AG04449 (cell line): ENCODE measurements at places on chromosomes 3 and 15.

GRCh38 chr3:86923071-86923491, 67.9 kb downstream of the VGLL3 start:
- DNase-seq, result no peak

GRCh38 chr3:170907637-170908234, 701 bp downstream of the EIF5A2 start:
- DNase-seq, result no peak

- peak; percentile 73 for DNase-seq
These were observed 45.7 kb downstream of the B3GNT5 start for GRCh38 chr3:183298701-183299153.

DNA sequence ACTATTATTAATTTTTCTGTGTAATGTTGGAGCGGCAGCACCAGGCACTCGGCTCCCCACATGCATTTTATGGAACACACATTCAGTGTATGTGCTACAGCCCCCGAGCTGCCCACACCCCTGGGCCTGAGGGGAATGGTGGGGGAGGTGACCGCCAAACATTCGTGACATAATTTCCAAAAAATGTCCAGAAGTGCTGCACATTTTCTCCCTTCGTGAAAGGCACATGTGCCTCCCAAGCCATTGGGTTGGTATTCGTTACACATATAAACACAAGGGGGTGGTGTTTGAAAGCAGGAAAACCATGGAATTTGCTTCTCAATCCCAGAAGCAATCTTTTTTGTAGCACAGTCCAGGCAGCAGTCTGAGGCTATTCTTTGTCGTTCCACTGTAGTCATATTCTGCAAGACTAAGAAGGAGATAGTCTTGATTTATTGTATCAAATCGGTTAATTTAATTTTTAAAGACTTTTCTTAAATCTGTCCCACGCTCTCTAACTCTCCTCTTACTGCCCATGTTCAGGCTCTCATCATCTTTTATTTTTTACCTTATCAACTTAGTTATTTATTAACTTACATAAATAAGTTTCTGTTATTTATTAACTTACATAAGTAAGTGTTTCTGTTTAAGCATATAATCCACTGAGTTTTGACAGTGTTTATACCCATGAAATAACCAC, 39.2 kb upstream of the POLR2M start:
- peak; percentile 21 for DNase-seq

- no peak for DNase-seq
These were observed 38.8 kb downstream of the SMAD6 start for GRCh38 chr15:66740802-66741201.

DNA sequence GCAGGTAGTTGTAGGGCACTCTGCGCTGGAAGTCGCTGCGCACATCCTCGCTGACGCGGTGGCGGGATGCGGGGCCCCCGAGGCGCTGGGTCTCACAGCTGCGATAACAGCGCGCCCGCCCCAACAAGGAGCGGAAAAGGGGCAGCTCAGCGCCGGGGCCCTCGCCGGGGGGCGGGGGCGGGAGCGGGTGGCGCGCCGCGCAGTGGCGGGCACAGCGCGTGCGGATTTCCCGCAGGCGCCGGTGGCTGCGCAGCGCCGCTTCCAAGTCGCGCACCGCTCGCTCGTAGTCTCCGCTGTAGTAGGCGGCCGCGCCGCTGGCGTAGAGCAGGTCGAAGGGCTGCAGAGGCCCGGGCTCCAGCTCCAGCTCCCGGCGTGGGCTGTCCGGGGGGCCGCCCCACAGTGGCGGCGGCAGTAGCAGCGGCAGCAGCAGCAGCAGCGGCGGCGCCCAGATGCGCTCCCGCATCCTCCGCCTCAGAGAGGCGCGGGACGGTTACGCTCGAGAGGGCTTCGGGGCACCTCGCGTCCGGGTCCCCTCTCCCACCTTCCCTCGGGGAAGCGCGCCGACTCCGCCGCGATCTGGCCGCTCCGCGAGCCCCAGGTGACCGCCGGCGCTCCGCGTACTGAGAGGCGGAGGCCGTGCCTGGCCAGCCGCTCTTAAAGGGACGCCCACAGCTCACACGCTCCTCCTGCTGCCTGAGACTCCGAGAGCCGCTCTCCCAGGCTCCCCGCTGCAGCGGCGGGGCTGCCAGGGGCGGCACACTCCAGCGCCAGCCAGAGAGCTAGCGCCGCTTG, at the start of gene P3H2:
TSS of gene P3H2 (minus strand) at position 629 of the 792 bp plus-strand sequence. CDS start at position 463, 166 bp downstream.
- no peak for DNase-seq

DNA sequence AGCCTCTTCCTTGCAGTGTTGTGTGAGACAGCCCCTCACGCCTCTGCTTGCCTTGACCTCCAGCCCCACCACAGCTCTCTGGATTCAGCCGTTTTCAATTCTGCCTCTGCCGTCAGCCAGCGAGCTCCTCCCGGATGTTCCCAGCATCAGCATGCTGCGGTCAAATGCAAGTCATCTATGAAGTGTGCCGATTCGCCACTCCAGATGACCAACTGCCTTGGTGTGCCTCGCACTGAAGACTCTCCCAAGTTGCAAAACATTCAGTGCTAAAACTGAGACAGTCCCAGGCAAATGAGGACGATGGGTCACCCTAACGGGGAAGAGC, 30.6 kb upstream of the RASA2 start:
- DNase-seq, result peak; percentile 91

DNA sequence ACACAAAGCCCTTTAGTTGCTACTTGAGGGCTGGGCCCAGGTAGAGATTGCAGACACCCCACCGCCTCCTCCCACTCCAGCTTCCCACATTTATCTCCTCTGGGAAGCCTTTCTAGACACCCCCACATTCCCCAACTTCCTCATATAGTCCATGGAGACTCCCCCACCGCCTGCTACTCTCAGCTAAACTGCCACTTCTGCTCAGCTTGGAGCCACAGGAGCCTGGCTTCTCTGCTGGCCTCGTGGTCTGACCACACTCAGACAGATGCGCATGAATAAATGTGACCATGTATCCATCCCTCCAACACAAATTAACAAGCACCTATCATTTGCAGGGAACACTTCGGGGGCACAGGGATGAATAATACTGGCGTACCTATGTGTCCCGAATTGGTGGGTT, 10.5 kb upstream of the ACSBG1 start:
- no peak for DNase-seq

- no peak for DNase-seq
These were observed 223.4 kb downstream of the NR2F2 start for GRCh38 chr15:96553931-96554330.

DNA sequence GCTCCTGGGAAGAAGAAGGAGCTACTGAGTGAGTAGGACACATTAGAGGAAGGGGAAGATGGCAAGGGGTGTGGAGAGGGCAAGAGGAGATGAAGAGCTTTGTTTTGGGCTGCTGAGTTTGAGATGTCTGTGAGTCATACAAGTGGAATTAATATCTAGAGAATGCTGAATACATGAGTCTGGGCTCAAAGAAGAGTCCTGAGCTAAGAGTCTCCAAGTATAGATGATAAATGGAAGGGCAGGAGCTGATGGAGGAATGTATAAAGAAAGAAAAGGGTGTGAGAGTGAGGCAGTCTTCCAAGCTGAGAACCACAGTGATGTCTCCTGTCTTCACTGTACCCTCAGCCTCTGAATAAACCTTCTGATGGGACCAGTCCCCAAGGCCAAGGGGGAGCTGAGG, 205.5 kb upstream of the MRPL3 start:
- no peak for DNase-seq

DNA sequence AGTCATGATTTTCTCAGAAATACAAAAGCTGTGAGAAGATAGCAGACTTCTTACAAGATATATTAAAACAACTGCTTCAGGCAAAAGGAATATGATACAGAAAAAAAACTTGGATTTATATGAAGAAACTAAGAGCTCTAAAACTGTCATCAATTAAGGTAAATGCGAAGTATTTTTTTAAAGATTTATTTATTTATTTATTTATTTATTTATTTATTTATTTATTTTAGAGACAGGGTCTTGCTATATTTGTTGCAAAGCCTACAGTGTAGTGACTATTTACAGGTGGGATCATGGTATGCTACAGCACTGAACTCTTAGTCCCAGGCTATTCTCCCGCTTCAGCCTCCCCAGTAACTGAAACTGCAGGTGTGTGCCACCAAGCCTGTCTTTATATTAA, 274.3 kb upstream of the BCHE start:
- no peak for DNase-seq

GRCh38 chr3:185176750-185177359, 24.0 kb upstream of the C3orf70 start:
- DNase-seq, result no peak

GRCh38 chr3:194367992-194368841, 1.3 kb downstream of the LRRC15 start:
- DNase-seq, result no peak

DNA sequence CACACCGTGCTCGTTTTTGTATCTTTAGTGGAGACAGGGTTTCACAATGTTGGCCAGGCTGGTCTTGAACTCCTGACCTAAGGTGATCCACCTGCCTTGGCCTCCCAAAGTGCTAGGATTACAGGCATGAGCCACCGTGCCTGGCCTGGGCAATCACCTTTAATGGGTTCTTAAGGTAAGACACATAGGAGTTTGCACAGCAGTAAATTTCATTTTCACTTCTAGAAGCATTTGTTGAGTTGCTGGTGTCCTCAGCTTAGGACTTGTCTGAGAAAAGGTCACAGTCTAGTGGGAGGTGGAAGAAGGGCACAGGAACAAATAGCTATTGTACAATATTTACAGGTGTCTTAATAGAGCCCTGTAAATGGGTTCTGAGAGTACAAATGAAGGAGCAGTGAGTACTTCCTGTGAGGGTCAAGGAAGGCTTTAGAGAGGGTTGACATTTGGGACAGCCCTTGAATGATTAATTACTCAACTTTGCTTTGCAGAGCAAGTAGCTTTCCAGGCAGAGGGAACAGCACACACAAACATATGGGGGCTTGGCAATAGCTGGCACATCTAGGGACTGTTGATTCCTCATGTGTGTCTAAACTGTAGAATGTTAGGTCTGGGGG, 8.7 kb upstream of the ETV5 start:
- DNase-seq, result no peak

- no peak for DNase-seq
These were observed 22.9 kb upstream of the HRH1 start for GRCh38 chr3:11131371-11131770.

GRCh38 chr15:48527517-48527916, 118.0 kb downstream of the FBN1 start:
- no peak for DNase-seq

GRCh38 chr3:98647197-98647596, 53.8 kb upstream of the CPOX start:
- DNase-seq, result peak; percentile 16

- no peak for DNase-seq
These were observed 101.9 kb downstream of the SERPINI1 start for GRCh38 chr3:167837466-167837865.

DNA sequence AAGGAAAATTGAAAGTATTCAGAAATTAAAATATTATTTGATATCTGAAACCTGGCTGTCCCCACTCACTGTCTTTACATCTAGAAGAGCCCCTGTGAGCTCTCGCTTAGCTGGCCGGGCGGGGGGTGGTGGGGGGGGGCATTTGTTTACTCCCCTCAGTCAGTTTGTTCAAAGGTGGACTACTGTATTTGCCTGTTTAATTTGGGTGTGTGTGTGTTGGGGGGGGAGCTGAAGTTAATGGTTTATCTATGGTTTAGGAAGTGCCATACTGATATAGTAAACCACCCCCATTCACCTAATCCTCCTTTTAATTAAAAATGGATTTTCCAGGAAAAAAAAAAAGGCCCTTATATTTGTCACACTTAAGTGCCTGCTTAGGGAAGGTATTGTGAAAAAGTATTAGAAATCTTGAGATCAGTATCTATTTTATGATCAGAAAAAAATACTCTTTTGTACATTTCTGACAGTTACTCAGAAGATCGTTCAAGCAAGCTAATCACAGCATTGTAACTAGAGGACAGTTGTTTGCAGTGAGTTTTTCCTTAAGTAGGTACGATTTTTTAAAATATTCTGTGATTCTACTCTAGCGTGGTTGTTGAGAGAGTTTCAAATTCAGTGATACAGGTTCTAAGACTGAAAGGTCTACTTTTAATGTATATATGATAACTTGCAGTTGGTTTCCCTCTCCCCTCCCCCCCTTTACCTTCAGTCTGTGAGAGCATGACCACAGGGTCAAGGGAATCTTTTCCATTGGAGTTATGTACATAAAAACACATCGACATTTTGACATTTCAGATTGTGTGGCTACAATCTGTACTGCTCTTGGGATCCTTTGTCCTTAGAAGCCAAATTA, 8.5 kb downstream of the NR2F2 start:
- DNase-seq, result no peak

DNA sequence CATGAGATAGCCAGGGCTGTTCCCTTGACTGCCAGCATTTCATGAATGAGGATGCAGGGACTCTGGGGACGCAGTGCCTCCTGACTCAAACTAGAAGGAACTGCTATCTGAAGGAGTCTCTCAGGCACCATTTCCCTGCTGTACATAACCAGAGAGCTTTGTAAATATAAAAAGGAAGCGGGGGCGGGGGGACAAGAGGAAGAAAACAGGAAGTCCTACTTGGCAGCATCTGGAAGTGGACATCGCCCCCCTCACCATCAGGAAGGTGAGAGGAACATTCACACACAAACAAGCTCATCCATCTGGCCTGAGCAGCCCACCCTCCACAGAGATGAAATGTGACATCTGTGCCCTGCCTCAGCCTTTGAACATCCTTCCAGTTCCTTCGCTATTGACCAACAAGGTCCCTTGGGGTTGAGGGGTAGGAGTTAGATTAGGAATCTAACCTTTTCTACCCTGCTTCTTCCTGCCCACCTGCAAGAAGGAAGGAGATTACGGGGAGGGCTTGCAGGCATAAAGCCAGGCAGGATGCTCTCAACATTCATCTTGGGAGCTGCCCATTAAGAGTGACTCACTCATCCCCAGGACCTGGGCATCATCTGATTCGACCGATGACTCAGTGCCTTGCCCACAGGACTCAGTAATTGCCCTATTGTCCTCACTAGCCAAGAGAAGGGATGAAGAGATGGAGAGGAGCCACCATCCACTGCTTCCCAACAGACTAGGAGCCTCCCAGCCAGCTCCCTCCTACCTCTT, 31.9 kb downstream of the SH3BP5 start:
- DNase-seq, result no peak

DNA sequence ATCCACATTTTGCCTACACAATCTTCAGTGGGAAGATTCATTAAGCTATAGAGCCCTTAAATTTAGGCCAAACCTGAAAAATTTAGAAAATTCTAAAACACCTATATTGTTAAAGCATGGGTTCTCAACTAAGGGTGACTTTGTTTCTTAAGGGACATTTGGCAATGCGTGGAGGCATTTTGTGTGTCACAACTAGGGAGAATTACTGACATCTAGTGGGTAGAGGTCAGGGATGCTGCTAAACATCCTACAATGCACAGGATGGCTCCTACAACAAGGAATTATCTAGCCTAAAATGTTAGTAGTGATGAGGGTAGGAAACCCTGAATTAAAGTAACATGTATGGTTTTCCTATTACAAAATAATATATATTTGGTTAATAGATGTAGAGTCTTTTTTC, 55.8 kb downstream of the TBC1D5 start:
- no peak for DNase-seq

GRCh38 chr3:138890555-138891187, 55.9 kb upstream of the PIK3CB start:
- no peak for DNase-seq

- DNase-seq, result no peak
These were observed 1.0 kb downstream of the SHOX2 start for GRCh38 chr3:158105119-158105709.

- peak; percentile 97 for DNase-seq
These were observed 14.8 kb downstream of the LOXL1 start for GRCh38 chr15:73941044-73941443.
